ENCODE measurements at places on chromosomes 5 and 9.

DNA sequence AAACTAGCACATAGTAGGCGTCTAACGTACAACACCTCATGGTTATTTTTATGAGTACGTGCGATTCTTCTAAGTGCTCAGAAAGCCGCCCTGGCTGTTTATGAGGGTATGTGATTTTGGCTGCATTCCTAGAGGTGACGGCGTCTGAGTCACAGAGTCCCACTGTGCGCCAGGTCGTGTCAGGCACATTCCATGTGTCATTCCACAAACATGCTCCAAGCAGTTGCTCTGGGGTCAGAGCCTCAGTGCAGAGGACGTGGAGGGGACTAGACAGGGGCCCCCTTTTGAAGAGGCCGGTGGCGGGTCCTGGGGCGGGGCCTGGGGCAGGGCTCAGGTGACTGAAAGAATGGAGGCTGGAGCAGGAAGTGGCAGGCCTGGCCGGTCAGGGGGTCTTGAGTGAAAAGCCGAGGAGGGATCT, 51.9 kb downstream of the NEK6 start:
- no peaks in the 10 kb centered on the region for H3K4me1 ChIP-seq
- H3K27ac ChIP-seq = no peak overlapping the region
- DNase-seq = peak; percentile 40
- no peaks in the 10 kb centered on the region for H3K27me3 ChIP-seq
- no peak overlapping the region for H3K4me3 ChIP-seq

- H3K27me3 ChIP-seq = no peaks in the 10 kb centered on the region
- peaks cover 3% of the 10 kb centered on the region for H3K4me1 ChIP-seq
- H3K36me3 ChIP-seq = no peaks in the 10 kb centered on the region
- no peak for DNase-seq
- no peak overlapping the region for H3K27ac ChIP-seq
These were observed 40.7 kb upstream of the HNRNPA0 start for GRCh38 chr5:137794863-137795262.

DNA sequence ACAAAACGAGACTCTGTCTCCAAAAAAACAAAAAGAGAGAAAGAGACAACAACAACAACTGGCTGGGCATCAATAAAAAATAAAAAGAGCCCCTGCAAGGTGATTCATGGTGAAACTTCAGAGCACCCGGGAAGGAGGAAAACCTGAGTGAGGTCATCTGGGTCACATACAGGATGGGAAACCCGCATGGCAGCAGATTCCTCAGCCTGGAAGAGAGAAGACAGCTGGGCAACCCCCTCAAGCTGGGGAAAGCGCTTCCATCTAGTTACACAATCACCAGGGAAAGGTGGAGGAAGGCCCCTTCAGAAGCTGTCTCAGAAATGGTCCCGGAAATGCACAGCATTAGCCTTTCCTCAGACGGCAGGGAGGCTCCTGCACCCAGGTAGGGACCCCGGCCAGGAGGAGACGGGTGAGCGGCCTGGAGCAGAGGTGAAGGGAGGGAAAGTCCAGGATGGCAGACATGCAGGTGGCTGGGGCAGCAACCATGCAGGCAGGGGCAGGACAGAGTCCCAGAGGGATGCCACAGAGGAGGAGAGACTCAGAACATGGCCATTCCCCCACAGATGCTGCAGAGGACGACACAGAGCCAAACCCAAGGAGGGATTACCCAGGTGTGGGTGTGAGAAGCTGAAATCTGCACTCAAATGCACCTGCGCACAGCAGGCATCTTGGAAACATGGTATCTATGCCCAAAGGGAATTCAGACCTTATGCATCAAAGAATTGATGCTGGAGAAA, 29.4 kb downstream of the CAMSAP1 start:
- no peaks in the 10 kb centered on the region for H3K36me3 ChIP-seq
- H3K27me3 ChIP-seq = no peaks in the 10 kb centered on the region
- H3K4me3 ChIP-seq = no peak overlapping the region
- no peak overlapping the region for H3K27ac ChIP-seq

DNA sequence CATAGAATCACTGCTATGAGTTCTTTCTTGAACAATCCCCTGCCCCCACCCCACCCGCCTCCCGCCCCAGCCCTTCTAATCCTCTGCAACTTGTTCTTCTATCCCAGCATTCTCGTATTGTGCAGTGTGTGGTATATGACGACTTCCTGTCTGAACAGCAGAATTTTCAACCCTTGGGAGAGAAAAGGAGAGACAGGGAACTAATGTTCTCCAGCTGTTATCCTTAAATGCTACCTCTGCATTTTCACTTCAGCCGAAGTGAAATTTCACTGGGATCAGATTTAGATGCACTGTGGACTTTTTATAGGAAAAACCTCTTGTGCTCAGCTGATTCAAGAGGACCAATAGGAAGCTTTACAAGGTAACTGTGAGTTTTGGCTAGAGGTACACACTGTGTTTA, 2.2 kb downstream of the FBXL7 start:
- H3K27ac ChIP-seq = peak overlapping the region; percentile 91
- peaks cover 32% of the 10 kb centered on the region for H3K27me3 ChIP-seq
- H3K4me1 ChIP-seq = peaks cover 10% of the 10 kb centered on the region

DNA sequence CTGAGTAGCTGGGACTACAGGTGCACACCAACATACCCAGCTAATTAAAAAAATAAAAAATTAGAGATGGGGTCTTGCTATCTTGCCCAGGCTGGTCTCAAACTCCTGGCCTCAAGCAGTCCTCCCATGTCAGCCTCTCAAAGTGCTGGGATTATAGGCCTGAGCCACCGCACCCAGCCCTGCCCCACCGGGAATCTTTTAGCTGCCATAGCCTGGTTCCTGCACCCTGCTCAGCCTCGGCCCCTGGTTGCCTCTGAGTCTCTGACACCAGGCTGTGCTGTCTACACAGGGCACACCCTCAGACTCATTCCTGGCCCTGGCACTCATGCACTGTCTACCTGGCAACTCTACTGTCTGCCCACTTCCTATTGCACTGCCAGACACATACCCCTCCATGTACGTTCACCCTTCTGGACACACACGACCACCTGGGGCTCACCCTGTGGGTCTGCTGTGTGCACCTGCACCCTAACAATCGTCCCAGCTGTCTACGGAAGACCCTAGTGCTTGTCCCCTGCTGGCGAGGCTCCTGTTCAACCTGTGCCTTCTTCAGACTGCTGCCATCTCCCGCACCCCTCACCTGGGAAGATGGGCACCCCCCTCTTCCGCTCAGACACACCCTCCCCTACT, 1.4 kb downstream of the PROP1 start:
- H3K27me3 ChIP-seq = peaks cover 11% of the 10 kb centered on the region
- no peaks in the 10 kb centered on the region for H3K4me1 ChIP-seq
- H3K27ac ChIP-seq = no peak overlapping the region
- H3K4me3 ChIP-seq = no peak overlapping the region
- H3K36me3 ChIP-seq = no peaks in the 10 kb centered on the region

DNA sequence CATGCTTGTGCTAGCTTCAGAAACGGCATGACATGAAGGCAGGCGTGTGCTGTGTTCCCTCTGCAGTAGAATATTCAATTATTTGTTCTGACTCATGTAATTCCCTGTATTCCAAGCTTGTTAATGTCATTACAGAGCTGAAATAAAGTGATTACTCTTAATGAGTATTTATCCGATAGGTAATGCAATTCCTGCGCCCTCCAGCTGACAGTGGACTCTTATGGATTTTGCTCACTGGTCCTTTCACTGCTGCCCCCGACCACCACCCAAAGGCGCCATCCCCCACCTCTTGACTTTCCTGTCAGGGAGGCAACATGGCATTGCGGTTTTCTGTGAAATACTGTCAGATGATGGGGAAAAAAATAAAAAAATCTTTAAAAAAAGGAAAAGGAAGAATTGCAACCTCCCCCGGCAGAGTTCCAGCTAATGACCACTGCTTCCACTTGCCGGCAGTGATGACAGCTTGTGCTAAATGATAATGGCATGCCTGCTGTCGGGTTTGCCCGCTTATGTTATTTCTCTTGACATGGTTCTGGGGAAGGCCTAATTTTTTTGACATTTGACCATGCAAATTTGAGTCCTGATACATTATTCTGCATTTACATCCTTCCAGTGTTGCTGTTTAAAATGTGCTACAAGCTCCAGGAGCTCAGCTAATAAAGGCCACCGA, 335.3 kb upstream of the ADAMTS16 start:
- H3K4me3 ChIP-seq = no peak overlapping the region
- no peak overlapping the region for H3K27ac ChIP-seq
- H3K36me3 ChIP-seq = no peaks in the 10 kb centered on the region
- H3K4me1 ChIP-seq = peaks cover 4% of the 10 kb centered on the region
- no peak for DNase-seq

DNA sequence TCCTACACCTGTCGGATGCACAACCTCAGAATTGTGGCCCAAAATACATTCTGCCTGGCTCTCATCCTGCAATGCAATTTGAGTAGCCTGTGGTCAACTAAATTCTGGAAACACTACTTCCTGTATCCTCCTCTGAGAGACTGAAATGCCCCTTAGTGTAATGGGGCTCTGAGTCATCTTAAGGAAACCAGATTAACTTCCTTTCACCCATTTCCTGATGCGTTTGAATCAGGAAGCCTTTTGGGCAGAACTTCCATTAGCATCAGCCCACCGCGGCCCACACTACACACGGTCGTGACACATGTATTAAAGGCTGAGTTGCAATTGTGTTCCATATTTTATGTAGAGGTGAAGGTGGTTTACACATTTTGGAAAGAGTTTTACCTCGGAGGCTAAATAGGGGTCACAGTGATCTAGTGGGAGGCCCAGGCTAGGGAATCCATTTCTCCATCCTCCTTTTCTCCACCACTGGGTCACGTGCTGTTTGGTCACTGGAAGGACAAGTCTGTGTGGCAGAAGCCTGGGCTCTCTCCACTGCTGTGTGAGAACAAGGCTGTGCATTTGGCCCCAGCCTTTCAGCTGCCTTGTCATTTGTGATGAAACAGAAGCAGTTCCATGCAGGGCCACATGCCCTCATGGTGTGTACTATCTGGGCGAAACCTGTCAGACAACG, 55.9 kb downstream of the DAP start:
- H3K27me3 ChIP-seq = no peaks in the 10 kb centered on the region
- no peak overlapping the region for H3K4me3 ChIP-seq
- H3K4me1 ChIP-seq = peaks cover 15% of the 10 kb centered on the region
- H3K27ac ChIP-seq = no peak overlapping the region

- DNase-seq = no peak
- no peaks in the 10 kb centered on the region for H3K36me3 ChIP-seq
- no peak overlapping the region for H3K4me3 ChIP-seq
- peaks cover 43% of the 10 kb centered on the region for H3K4me1 ChIP-seq
- H3K27ac ChIP-seq = no peak overlapping the region
These were observed 10.0 kb downstream of the PALM2AKAP2 start for GRCh38 chr9:109789971-109790370.

Data from hepatocyte (in vitro differentiated cells).